Stimulated activated CD4-positive, alpha-beta T cell treated with anti-CD3 and anti-CD28 coated beads, Interleukin-15, amount 100 ng/mL, for 48 hours (primary cell): ENCODE measurements at places on chromosomes 13 and 19.

DNA sequence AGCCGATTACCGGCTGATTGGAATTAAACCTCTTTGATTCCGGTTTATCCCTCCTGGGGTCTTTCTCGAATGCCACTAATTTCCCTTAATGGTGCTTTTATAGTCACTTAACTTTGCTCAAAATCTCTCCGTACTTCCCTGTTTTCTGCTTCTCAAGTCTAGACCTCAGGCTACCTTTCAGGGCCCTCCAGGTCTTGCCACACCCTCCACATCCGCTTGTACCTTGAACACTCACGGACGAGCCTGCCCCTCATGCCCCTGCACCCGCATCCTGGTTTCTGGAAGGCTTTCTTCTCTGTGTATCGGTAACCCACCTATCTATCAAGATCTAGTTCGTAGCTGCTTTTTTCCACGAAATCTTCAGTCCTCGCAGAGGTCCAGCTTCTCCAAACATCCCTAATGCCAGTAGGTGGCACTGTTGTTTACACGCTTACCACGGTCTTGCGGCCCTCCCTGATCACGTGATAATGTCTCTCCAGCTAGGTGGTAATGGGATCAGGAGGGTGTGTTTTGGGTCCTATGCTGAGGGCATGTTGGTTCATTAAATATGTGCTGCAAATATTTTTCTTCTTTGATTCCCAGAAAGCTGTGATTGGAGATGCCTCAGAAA lies 13.8 kb downstream of the ATP12A start:
- no peak for DNase-seq

DNA sequence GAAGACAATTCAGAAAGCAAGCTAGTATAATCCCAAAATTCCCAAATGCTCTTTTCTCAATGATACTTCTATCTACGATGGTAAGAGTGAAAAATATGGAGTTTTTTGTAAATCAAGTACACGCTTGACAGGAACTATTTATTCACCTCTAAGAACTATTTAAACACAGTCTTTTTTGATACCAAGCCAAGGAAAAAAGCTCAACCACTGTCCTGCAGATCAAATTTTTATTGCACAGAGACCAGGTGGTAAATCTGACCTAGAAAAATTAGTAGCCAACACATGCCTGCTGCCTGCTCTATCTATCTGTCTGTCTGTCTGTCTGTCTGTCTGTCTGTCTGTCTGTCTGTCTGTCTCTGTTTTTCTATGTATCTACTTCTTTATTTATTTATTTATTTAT lies 292.2 kb downstream of the MZT1 start:
- DNase-seq: no peak

DNA sequence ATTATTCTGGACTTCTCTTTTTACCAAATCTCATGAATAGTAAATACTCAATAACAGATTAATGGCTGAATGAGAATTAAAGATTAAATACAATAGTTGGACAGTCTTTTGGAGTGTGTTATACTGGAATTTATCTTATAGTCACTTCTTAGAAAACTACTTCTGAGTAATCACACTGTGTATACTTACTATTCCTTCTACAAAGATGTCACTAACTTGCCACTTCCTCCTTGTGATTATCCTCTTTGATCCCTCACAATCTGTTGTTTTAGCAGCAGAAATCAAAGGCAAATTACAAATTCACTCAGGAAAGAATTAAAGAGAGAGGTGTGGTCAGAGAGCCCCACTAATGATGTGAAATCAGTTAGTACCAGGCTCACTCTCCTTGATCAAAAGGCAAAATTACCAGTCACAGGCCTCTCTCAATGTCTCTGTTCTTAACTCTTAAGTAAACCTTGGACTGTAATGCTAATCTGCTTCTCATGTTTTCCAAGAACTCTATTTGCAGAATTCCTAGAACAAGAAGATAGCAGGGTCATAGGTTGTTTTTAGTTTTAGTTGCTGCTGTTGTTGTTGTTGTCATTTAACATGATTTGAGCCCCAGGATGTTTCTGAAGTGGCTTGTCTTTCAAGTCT lies 37.3 kb upstream of the FNDC3A start:
- DNase-seq: no peak

DNA sequence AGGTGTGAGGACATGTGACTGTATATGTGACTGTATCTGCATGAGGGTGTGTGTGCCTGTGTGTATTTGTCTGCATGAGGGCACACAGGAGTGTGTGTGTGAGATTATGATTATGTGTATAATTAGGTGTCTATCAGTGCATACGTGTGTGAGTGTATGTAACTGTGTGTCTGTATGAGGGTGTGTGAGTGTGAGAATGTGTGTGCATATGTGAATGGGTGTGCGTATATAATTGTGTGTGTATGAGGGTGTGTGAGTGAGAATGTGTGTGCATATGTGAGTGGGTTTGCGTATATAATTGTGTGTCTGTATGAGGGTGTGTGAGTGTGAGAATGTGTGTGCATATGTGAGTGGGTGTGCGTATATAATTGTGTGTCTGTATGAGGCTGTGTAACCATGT lies 3.0 kb upstream of the ACSBG2 start:
- DNase-seq: no peak

DNA sequence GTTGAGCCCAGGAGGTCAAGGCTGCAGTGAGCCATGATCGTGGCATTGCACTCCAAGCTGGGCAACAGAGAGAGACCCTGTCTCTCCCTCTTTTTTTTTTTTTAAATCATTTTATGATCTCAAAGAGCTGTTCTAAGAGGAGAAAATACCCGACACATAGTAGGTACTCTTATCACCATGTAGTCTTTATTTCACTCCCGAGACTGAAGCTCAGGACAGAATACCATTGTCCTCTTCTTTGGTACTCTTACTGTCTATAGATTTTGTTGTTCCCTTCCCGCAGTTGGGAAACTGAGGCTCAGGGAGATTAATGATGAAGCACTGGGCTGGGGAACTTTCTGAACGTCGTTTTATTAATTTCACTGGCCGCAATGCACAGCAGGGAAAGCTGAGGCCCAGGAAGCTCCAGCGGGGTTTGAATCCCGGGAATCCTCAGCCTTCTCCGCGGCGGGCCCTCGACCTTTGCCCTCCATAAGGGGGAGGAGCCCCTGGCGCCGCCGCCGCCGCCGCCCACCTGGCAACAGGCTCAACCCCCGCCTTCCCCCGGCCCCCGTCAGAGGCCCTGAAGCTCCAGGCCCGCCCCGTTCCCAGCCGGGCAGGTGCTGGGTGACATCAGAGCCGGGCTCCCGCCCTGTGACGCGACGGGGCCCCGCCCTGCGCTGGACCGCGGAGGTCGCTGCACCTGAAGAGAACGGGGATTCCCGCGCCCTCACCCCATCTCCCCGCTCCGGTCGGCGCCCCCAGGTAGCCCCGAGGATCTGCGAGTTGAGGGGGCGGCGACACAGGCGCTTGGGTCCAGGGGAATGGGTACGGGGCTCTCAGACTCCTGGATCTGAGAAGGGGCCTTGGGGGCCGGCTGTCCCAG lies 1.6 kb downstream of the MYH14 start:
- DNase-seq: no peak

DNA sequence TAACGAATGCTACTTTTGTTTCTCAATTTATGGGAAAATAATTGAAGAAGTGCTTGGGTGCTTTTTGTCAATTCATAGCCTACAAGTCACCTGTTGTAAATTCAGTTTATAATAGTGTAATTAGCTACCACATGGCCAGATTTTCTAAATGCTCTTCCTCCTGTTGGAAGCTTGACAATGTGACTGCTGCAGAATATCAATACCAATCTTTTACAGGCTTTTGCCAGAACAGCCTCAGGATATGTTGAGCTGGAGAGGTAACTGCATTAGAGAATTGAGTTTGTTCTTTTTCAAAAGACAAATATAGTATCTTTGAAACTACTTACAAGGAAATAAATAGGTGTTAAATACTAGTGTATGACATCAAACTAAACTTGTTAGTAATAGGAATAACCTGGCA lies 277.8 kb downstream of the POU4F1 start:
- DNase-seq: no peak

GRCh38 chr13:28337166-28338005 lies 157.5 kb downstream of the FLT1 start:
- DNase-seq: no peak

- DNase-seq: no peak
Measured at GRCh38 chr13:75318138-75318833, 163.7 kb downstream of the TBC1D4 start.

- no peak for DNase-seq
Measured at GRCh38 chr13:109809216-109809932, 23.0 kb upstream of the IRS2 start.

GRCh38 chr13:73411067-73411809 lies 352.4 kb downstream of the KLF5 start:
- no peak for DNase-seq

DNA sequence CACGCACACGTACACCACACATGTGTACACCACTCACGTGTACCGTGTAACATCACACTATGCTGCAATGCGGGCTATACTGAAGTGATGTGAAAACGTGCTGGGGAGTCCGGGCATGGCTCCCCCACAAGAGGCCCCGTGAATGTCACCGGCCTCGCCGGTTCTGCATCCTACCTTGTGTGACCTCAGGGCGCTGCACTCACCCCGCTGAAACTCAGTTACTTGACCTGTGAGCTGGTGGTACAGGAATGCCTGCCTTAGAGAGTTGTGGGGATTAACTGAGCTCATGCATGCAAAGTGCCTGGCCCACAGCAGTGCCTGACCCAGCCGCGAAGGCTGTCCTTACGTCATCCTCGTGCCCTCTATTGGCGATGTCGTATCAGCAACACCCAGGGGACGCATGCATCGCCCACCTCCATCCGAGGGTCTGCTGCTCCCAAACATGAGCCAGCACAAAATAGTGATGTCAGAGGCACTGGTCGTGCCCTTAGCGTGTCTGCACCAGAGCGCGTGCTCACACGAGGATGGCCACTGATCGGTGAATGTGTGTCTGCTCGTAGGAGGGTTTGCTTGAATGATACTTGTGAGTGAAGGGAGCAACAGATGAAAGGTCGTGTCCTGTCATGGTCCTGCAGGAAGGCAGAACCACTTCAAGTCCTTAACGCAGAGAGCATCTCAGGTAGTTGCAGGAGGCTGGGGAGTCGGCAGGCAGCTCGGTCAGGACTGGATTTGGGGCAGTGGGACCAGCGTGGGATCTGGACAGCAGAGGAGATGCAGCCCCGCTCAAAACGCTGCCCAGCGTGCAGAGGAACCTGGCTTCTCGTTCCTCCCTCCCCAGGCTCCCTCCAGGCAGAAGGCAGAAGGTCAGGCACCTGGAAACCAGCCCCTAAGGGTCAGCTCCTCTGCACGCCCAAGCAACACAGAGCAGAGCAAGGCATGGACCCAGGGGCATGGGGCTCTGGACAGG lies 126.2 kb upstream of the SPACA7 start:
- no peak for DNase-seq

- no peak for DNase-seq
Measured at GRCh38 chr19:18450021-18450930, 12.3 kb upstream of the ISYNA1 start.

GRCh38 chr19:6219586-6220290 lies 60.0 kb downstream of the MLLT1 start:
- no peak for DNase-seq

- no peak for DNase-seq
Measured at GRCh38 chr19:29676586-29676985, 11.3 kb downstream of the PLEKHF1 start.

DNA sequence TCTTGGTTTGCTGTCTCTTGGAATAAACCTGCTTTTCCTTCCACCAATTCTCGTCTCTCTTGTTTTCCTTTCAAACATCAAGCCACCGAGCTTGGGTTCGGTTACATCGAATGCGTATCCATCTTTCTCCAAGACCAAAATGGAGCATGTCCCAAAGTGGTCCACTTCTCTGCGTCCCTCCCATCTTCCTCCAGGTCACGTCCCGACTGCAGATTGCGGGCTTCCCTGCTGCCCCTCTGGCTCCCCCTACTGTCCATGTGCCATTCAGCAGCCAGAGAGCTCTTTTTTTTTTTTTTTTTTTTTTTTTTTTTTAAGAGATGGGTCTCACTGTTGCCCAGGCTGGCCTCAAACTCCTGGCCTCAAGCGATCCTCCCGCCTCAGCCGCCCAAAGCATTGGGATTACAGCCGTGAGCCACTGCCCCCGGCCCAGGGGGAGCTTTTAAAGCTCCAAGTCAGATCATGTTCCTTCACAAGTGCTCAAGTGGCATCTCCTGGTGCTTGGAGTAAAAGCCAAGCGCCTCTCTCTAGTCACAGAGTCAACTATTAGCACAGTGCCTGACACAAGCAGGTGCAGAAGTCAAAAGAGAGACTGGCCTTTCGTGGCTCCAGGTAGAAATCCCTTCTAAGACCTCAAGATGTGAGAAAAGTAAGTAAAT lies 10.0 kb downstream of the COL5A3 start:
- peak; percentile 24 for DNase-seq

DNA sequence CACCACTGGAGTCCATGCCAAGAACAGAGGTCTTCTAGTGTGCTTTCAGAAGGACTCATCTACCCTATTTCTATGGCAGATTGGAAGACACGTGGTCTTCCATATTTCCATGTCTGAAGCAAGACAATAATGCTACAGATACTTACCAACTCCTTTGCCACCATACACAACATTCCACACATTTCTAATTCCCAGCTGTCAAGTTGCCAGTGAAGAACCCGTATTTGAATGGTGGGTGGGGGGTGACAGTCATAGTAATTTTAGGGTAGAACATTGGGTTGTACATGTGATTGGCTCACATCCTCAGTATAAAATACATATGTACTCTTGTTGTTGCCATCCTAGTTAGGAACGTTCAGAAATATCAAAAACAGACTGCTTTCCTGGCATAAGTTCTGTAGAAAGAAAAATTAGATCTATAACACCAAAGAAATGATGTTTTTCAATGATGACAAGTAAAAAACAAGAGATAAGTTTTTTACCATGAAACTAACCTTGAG lies 69.3 kb downstream of the LHFPL6 start:
- DNase-seq: no peak

GRCh38 chr19:48391100-48392005 lies at the start of gene KDELR1:
KDELR1 (minus strand) TSS chr19:48391551; CDS start chr19:48391358, 193 bp downstream.
- DNase-seq: no peak

GRCh38 chr19:8370176-8371010 lies 6.4 kb downstream of the ANGPTL4 start:
- no peak for DNase-seq

GRCh38 chr19:32642771-32643170 lies 32.2 kb downstream of the ANKRD27 start:
- peak; percentile 55 for DNase-seq

DNA sequence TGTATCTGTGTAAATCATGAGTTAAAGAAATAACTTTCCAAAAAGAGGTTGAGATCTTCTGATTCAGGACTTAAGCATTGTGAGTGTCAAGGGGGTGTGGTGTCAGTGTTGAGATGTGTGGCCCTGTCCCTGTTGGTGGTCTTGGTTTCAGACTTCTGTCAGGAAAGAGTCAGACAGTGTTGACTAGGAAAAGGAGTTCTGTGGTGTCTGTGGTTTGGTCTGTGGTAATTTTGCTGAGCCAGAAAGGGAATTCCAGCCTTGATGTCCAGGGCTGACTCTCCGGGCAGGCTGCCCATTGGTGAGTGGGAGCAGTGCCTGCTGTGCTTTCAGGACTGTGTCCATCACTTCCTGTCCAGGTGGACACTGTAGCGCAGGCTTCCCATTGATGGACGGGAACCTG lies 39.8 kb upstream of the IGFL4 start:
- no peak for DNase-seq

GRCh38 chr13:63586467-63586866 lies 2170.8 kb upstream of the PCDH20 start:
- DNase-seq: no peak
